ENCODE measurements at places on chromosomes 13 and 19.

GRCh38 chr13:50991579-50992521 lies 82.3 kb downstream of the RNASEH2B start:
- no peak for DNase-seq

GRCh38 chr13:31697290-31697689 lies 42.0 kb upstream of the RXFP2 start:
- DNase-seq = no peak

GRCh38 chr13:31274390-31274789 lies 74.6 kb downstream of the B3GLCT start:
- no peak for DNase-seq

DNA sequence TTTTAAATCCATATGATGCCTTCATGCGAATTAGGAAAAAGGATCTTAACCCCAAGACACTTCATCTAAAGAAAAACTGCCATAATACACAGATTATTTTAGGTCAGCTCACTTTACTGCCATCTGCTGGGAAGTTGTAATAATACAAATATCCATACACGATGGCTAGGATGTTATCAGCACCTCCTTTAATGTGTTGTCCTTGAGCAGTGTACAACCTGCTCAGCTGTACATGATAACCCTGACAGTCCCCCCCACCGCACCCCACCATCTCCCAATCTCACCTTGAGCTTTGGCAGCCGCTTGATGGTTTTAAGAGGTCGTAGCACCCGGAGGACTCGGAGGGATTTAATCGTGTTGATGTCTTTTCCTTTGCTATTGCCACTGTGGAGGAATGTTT lies 112.2 kb downstream of the IER2 start:
- DNase-seq = no peak

DNA sequence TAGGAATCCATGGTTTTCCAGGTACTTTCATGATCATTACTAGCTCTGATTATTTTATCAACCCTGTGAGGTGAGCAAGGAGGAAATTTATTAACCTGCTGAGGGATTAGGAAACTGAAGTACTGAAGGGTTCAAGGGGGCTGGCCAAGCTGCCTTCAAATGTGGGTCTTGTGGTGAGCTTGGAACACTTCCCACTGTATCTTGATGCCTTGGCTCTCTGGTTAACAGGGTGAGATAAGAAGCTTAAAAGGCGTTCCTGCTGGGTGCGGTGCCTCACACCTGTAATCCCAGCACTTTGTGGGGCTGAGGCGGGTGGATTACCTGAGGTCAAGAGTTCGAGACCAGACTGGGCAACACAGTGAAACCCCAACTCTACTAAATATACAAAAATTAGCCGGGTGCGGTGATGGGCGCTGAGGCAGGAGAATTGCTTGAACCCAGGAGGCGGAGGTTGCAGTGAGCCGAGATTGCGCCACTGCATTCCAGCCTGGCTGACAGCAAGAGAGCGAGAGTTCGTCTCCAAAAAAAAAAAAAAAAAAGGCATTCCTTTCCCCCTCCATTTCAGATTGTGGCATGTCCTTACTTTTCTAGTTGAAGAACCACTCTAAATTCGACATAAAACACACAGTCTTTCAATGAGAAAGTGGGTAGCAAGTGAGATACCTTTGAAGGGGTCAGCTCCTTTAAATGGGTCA lies 70.2 kb downstream of the KLF2 start:
- no peak for DNase-seq

DNA sequence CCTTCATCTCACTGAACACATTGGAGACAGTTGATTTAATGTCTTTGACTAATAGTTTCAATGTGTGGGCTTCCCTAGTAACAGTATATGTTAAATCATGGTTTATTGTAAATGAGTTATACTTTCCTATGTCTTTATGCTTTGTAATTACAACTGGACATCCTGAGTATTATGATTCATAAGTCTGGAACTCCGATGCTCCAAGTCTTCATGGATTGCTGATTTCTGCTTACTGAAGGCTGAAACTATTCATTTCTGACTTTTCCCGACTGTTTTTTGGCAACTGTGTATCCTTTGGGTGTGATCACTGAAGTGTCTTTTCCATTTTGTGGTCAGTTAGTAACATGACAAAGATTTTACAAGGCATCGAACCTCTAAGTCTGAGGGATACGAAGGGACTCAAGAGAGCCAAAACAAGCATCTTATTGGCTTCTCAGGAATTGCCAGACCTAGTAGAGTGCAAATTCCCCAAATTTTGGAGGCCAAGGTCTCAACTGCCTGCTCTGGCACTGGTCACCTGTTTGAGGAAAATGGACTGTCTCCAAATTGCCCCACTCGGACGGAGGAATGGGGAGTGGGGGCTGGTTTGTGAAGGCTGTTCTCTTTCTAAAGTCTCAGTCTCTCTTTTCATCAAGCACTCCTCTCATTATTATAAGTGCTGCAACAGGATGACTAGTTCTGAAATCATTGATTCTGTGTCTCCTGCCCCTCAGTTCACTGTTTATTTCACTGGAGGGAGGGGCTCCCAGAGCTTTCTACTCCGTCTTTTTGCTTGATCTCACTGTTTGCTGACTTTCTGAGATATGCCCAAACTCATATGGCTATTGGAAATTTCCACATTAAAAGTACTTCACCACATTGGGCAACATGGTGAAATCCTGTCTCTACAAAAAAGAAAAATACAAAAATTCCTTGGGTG lies 20.2 kb upstream of the CD70 start:
- DNase-seq = no peak

GRCh38 chr13:100088273-100088643 lies 635 bp upstream of the PCCA start:
- no peak for DNase-seq

DNA sequence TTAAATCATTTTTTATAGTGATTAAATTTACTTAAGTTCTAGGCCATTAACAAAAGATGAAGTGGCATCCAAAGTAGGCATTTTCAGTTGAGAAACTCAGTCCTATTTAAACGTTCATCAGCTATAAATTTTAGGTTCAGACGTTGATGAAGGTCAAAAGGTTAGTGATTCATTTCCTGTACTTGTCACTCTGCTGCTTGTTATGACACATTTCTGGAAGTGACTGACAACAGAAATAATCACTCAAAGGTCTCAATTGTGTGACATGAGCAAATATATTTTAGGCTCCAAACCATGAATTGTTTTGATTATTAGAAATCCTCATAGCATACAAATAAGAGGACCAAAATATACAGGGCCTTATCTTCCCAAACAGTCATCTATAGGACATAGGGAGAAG lies 10.3 kb upstream of the EDNRB start:
- DNase-seq = no peak

DNA sequence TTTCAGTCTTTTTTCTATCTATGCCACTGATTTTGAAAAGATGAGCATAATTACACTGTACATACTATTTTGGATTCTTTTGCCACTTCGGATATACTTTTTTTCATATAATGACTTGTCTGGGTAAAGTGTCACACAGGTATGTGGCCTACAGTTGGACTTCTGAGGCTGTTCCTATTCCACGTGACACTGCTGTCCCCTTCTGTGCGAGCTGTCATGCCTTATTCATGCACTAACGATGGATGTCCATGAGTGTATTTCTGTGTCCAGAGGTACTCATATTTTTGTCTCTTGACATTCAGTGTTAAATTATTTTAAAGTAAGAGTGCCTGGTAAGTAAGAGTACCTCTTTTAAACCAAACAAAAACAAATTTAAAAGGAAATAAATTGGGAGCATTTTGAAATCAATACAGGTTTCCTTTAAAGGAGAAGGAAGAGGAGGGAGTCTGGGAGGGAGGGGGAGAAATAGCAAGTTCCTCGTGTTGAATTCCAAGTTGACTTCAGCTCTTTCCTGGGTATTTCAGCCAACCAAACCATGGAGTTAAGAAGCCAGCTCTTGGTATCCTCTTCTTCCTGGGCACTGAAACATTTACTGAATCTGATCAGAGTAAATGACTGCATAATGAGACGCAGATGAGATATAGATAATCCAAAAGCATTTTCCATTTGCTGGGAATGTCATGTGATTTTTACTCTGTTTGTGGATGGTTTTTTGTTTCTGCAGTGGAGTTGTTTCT lies 61.3 kb downstream of the TNFRSF19 start:
- no peak for DNase-seq

DNA sequence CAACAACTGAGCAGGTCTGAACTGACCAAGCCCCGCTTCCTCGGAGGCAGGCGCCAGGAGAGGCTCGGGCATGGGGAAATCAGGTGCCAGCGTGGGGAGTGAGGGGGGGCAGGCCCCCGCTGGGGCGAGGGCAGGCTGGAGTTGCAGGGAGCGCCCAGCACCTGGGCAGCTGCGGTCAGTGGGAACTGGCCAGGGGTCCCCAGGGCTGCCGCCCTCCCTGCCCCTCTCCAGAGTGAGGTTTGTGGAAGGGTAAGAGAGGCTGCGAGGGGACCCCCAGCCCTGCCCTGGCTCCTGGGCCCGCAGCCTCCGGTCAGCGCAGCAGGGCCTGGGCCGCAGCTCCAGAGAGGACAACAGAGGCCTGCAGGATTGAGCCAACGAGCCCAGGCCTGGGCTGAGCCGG lies 32.5 kb downstream of the PIP5K1C start:
- no peak for DNase-seq

- no peak for DNase-seq
Measured at GRCh38 chr13:25951831-25952230, 100.0 kb downstream of the SHISA2 start.

GRCh38 chr19:6654347-6655310 lies 15.3 kb downstream of the TNFSF14 start:
- no peak for DNase-seq

- no peak for DNase-seq
Measured at GRCh38 chr13:50685491-50685890, 158.0 kb downstream of the DLEU7 start.

DNA sequence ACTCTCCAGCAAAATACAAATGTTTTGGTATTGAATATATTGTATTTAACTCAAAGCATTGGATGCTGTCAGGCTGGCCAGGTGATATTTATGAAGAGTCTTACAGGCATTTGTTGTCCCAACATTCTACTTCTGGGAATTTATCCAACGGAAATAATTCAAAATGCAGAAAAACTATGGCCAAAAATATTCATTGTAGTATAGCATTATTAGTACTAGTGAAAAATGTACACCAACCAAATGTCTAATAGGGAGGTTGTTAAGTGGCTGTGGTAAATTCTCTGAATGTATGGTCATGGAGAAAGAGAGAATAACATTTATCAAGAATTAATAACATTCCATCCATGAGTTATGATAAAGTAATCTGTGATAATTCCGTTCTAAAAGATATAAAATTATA lies 38.6 kb upstream of the GAS6 start:
- no peak for DNase-seq
